GM12864 (cell line): ENCODE measurements at places on chromosomes 16 and 17.

DNA sequence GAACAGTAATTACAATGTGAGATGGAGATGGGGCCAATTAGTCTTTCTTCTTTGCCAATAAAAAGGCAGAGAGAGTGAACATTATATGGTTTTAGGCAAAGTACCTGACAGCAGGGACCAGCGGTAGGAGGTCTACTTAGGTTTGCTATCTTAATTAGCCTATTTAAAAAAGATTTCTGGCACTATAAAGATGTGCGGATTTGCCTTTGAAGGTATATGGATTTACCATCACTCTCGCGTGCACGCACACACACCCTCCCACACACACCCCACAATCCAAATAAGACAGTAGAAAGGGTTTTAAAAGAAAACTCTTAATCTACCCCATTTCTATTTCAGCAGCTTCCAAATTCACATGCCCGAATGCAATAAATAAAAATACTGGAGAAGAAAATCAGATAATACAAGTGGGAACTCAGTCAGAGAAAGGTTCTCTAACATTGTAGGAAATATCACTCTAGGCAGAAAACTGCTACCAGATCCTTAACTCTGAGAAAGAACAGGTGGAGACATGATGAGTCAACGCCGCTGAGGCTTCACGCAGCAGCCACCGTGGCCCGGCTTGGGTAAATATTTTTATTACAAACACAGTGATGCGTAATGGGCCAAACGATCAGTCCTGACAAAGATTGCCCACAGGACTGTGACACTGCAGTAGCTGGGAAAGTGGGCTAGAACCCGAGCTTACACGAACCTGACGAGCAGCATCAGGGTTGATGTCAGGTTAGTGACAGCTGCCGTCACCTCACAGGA lies 66.6 kb upstream of the AXIN2 start:
- DNase-seq, result no peak

GRCh38 chr16:73945631-73946030 lies 351.0 kb upstream of the PSMD7 start:
- no peak for DNase-seq

DNA sequence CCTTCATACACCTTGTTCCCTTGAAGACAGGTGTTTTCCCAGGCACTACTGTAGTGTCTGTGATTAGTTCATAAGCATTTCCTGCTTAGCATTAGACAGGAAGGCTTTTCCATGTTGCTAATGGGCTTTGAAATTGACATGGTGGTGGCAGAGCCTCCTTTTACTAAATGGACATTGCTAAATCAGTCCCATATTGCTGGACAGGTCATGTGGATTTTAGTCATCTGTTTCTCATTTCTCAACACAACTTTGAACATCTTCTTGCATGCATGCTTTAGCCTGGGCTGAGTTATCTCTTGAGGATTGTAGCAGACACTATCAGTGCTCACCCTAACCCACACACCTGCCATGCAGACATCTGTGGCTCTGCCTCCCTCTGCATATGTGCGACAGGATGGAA lies 13.7 kb upstream of the BCO1 start:
- DNase-seq, result no peak

DNA sequence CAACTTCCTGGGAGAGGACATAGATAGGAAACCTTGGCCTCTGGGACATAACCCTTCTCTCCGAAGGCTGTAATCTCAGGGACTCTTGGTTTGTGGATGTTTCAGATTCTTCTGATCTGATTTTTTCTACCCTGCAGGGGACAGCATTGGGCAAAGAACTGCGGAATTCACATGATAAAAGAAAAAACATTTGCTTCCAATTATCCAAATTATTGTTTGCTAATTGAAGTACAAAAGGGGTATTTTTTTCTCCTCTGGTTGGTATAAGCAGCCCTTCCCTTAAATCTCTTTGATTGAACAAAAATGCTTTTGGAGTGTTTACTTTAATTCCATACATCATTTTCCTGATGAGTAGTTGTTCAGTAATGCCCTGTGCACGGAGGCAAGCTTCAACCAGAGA lies 251.7 kb upstream of the IRX3 start:
- no peak for DNase-seq

- DNase-seq, result no peak
Observed at GRCh38 chr17:74523308-74523707, 8.0 kb downstream of the CD300LB start.

- DNase-seq, result no peak
Observed at GRCh38 chr16:73161977-73162376, 114.0 kb upstream of the ZFHX3 start.

DNA sequence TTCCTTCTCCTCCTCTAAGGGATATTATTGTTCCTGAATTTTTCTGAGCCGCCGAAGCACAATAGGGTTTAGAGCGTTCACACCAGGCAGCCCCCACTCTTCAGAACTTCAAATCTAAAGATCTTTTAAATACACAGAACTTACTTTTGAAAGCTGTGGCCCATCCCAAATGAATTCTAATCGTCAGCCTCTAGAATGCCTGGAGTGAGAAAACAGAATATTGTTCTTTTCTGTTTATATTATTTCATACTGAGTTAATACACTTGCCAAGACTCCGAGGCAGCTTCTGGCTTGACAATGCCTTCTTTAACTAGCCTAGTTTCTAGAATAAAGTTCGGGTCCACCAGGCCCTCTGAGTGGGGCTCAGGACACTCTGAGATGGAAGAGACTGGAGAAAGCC lies 405.6 kb downstream of the WWOX start:
- DNase-seq, result no peak

DNA sequence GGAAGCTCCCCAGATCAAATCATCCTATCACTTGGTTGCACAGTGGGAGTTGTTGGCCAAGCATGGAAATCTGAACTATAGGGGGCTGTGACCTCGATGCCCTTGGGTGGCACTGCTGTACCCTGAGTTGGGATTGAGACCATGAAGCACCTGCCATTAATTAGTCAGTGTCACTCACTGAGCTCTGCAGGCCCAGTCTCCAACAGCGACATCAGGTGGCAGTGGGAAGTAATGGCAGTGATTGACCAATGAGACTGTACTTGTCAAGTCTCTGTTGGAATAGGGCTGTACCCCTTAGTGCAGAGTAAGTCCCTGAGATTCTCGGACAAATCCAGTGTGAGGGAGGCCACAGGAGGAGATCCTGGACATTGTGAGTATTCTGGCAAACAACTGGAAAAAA lies 118.0 kb upstream of the RPL38 start:
- no peak for DNase-seq

GRCh38 chr17:30920683-30921543 lies 832 bp upstream of the ADAP2 start:
- no peak for DNase-seq

DNA sequence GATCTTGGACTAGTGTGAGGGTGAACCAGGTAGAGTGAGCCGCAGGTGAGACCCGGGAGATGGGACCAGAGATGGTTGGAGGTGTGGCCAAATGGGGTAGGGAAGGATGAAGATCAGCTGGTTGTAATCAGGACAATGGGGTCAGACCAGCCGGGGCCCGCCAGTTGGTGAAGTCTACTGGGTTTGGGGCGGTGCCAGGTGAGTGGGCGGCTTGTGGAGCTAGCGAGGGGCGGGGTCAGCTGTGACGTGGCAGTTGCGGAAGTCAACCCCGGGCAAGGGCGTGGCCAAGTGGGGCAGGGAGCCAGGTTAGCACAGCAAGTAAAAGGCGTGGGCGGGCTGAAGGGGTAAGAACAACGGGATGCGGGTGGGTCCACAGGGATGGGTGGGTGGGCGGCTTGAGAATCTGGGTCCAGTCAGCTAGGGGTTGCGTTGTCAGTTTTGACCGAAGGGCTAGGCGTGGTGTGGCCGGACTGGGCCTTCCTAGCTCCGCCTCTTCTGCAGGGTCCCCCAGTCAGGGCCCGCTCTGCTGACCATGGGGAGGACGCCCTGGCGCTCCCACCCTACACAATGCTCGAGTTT lies 25.5 kb upstream of the ALKBH5 start:
- DNase-seq, result peak; percentile 85

DNA sequence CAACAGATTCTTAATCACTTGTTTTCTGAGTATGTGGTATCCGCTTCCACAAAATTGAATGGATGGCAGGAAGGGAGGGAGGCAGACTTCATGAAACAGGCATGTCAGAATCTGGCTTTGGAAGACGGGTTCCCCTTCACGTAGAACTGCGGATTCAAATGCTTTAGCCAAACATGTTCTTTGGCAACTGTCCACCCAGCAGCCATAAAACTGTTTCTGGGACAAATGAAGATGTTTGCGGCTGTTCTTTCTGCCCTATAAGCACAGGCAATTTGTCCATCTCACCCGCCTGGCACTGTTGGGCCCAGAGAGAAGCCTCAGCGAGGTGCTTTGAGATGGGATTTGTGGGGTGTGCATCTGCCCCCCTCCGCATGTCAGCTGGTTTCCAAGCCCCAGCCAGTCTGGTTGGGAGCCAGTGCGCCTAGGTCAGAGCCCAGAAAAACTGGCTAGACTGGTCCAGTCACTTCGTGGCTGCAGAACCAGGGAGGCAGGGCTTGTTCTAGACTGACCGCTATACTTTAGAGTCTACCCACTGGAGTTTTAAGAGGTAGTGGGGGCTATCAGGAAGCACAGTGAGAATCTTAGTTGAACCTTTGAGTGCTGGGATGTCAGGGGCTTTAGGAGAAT lies 6.3 kb downstream of the CRHR1 start:
- no peak for DNase-seq

DNA sequence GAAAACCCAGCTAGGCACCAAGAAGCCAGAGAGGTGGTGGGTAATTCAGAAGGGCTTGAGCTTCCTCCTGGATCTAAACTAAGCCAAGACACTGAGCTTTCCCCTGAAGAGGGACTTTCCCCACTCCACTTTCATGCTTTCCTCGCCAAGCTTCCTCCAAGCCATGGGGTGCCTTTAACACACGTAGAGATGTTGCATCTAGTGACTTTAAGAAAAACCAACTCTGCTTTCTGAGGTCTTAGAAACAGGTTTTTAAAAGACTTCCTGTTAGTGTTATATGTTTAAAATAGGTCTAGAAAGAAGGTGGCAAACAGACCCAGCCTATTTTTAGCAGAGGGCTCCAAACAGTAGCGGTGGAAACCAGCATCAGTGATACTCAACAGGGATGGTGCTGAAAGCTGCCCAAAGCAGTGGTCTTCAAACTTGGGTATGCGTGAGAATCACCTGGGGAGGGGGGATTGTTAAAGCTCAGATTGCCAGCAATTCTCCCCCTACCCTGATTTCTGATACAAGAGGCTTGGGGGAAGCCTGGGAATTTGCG lies 585.6 kb downstream of the CDH13 start:
- no peak for DNase-seq

DNA sequence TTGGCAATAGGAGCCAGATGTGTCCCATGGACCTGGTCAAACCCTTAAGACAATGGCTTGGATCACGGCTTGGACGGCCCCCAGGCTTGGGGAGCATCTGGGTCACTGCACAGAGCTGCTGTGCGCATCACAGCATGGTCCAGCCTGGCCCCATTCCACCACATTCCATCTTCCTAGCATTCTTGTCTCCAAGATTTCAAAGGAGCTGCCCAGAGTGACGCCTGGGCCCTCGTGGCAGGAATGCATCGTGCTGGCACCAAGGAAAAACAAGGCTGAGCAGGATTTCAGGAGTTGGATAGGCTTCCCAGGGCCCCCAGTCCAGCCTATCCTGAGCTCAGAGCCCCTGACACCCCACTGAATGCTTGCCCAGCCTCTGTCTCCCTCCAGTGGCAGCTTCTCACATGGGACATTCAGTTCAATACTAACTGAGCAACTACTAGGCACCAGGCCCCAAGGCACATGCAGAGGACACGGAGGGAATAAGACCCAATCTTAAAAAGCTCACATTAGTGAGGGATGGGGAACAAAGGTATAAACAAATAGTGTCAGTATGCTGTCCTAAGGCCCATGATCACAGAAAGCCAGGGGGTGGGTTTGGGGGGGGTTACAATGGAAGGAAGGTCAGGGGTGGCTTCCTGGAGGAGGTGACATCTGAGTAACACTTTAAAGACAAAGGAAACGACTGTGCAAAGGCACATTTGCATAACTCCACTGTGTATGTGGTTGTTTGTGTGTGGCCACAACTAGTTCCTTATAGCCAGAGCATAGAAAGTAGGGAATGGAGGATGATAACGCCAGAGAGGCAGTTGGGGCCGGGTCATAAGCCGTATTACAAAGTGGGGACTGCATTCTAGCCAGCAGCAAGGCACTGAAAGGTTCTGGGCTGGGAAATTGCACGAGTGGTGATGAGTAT lies 34.1 kb downstream of the TK2 start:
- DNase-seq, result no peak

DNA sequence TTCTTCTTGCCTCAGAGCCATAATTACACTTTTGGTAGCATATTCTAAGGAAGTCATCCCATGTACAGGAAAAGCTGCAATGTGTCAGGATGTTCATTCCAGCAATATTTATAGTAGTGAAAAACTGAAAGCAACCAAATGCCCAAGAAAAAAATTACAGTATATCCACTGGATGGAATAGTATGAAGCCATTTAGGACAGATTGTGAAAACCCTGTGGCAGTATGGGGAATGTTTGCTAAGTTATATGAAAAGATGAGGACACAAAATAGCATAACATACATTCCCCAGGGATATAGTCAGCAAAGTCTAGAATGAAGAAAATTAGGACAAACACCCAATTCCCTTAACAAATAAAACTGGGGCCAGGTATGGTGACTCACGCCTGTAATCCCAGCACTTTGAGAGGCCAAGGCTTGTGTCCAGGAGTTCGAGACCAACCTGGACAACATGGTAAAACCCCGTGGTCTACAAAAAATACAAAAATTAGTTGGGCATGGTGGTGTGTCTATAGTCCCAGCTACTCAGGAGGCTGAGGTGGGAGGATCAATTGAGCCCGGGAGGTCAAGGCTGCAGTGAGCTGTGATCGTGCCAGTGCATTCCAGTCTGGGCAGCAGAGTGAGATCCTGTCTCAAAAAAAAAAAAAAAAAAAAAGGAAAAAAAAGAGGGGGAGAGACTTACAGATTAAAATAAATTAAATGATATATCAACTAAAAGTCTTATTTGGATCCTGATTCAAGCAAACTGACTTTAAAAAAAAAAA lies 2.3 kb downstream of the LRRC3C start:
- no peak for DNase-seq

DNA sequence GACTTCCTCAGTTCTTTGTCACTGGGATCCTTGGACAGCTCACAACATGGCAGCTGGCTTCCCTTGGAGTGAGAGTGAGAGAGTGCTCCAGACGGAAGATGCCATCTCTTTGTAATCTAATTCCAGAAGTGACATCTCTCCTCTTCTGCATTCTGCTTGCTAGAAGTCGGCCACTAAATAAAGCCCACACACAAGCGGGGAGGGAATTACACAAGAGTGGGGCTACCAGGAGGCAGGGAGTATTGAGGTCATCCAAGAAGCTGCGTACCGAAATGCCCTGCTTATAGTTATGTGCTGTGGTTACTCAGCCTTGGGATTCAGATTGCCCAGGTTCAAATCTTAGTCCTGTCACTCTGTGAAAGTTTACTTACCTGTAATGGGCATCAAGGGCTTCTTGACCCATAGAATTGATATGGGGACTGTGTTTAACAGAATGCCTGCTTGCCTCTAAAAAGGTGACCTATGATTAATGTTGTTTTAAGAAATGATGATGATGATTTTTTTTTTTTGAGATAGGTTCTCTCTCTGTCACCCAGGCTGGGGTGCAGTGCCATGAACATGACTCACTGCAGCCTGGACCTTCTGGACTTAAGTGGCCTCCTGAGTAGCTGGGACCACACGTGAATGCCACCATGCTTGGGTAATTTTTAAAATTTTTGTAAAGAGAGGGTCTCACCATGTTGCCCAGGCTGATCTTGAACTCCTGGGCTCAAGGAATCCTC lies 120.9 kb upstream of the HS3ST2 start:
- no peak for DNase-seq
